ENCODE measurements at places on chromosomes 6 and 20.
A peak's percentile ranks its signal among the peaks of the same experiment; 100 is the strongest.

- no peak for DNase-seq
Measured at GRCh38 chr6:33602180-33602579, 18.9 kb upstream of the ITPR3 start.

DNA sequence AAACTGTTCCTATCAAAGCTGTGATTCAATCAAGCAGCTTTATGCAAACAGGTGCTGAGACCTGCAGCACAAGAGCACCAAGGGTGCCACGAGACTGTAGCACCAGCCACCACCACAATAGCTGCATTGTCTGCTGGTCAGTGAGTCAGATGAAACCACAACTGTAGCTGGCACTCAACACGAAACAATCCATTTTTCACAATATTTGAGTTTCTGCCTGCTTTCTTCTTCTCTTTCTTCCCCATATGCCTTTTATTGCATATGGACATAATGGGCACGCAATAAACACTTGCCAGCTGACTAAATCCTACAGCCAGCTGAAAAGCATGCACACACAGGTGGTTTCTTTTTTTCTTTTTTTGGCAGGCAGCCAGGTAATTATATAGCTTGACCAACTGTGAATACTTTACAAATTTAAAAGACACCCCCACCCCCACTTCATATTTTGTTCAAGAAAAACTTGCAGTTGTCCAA lies 16.6 kb downstream of the SLC2A12 start:
- no peak for DNase-seq

- no peak for DNase-seq
Measured at GRCh38 chr6:28634761-28635546, 109.3 kb downstream of the GPX5 start.

- no peak for DNase-seq
Measured at GRCh38 chr6:131023834-131024504, 39.1 kb downstream of the EPB41L2 start.

DNA sequence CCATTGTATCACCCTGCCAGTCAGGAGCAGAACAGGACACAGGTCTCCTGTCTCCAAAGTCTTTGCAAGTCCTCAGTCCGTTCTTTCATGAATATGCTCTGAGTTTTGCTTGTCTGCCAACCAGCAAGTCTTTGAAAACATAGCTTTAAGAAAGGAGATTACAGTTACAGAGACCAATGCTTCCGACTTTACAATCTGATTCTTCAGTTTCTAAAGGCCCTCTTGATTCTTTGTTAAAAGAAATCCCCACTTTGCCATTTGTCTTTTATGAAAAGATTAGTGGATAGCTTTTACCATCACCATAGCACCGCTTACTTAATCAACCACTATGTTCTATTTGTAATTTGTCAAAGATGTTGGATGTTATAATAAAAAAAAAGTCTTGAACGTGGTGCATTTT lies 562.8 kb upstream of the BTBD3 start:
- no peak for DNase-seq

DNA sequence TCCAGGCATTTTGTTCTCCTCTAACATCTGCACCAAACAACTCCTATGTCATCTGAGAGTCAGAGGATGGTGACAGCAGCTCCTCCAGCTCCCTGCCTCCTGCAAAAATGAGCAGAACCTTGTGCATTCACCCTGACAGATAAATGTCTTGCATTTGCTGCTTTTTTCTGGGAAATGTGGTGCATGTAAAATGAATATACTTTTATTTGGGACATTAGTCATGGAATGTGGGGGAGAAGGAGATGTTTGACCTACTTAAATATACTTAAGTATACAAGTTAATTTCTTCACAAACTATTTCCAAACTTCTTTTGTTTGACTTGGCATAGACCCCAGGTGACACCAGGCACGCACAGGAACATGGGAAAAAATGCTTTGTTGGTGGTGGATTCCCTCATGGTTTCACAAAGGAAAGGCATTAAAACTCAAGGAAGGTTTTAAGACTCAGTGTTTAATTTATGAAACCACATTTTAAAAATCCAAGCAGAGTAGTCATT lies 181.8 kb upstream of the MCHR2 start:
- no peak for DNase-seq

GRCh38 chr6:47047097-47047478 lies 5.0 kb upstream of the ADGRF1 start:
- no peak for DNase-seq

- no peak for DNase-seq
Measured at GRCh38 chr6:26104457-26105108, 17.4 kb downstream of the HFE start.

- no peak for DNase-seq
Measured at GRCh38 chr6:11413117-11413687, 124.3 kb upstream of the TMEM170B start.

GRCh38 chr6:81708113-81708699 lies 44.3 kb downstream of the TENT5A start:
- DNase-seq: no peak

DNA sequence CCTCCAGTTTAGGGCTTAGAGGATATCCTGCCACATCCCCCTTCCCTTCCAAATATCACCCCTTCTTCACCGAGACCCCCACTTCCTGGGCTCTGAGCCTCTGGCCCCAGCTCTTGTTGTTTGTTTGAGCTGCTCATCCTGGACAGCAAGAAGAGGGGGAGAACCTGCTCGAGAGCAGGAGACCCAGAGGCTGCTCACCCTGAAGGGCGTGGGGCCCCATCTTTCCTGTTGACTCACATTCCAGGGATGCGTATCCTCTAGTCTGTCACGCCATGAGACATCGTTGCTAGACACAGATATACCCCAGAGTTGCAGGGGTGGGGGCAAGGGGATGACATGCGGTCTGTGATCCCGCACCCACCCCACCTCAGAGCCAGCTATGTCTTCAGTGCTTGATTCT lies 5.7 kb upstream of the TNXB start:
- no peak for DNase-seq

- no peak for DNase-seq
Measured at GRCh38 chr6:3878048-3878666, 29.0 kb downstream of the FAM50B start.

DNA sequence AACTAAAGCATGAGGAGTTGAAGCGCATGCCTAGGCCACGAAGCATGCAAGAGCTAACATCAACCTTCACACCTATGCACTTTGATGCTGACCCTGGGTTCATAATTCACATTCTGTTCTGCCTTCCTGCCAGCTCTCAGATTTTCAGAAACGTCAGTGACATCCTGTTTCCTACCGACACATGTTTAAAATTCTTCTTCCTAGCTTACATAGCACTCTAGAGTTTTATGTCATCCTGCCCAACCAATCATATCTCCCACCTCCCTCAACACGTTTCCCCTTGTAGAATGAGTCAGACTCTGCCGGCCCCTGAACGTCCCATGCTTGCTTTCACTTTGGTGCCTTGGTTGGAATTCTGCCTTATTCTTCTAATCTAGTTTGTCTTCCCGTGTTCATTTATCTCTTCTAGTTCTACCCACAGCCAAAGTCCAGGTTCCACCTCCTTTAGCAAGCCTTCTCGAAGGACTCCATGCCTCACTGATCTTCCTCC lies 97.2 kb upstream of the MAP7 start:
- peak; percentile 60 for DNase-seq

DNA sequence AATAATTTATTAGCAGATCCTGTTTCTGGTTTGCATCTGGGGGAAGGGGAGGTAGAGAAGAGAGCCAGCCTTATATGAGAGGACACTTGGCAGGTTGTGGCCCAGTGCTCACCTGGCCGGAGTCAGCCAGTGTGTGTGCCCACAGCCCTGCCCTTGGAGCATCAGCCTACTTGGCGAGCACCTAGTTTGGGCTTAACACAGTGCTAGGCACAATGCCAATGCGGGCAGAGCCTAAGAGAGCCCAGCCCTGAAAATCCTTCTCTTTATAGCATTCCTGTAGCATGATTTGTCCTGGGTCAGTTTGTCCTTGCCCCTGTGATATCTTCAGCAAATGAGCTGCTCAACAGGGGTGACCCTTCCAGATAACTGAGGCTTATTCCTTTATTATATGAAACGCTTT lies 73.0 kb downstream of the SLX4IP start:
- DNase-seq: no peak

- DNase-seq: no peak
Measured at GRCh38 chr20:34022151-34022838, 28.6 kb downstream of the RALY start.

All from activated CD4-positive, alpha-beta T cell treated with anti-CD3 and anti-CD28 coated beads for 4 hours (primary cell).